ENCODE measurements at places on chromosomes 5 and 9. TPM values are rescaled to one million over a fixed set of nuclear protein-coding genes. Genes with fewer than 3 reads are reported as not detected.

DIRAS2 gene
- 0.55 TPM for total RNA-seq

PIP5K1B gene
- total RNA-seq: 6.9 TPM

ZBTB26 gene
- total RNA-seq: 3.3 TPM

SCGB3A2 gene
- 0.76 TPM for total RNA-seq

HTR1A gene
- total RNA-seq: not detected

C1QTNF3 gene
- 3.0 TPM for total RNA-seq

C1QTNF2 gene
- total RNA-seq: 0.21 TPM

RASGRF2 gene
- total RNA-seq: 1.1 TPM

GALNT12 gene
- total RNA-seq: 8.7 TPM

GFRA3 gene
- 1.5 TPM for total RNA-seq
